Activated CD4-positive, alpha-beta T cell treated with anti-CD3 and anti-CD28 coated beads, Interleukin-2, amount 50 U/mL, for 24 hours (primary cell): ENCODE measurements at places on chromosomes 12 and 14.

- DNase-seq, result no peak
Observed at GRCh38 chr12:121278169-121279070, 18.1 kb downstream of the CAMKK2 start.

DNA sequence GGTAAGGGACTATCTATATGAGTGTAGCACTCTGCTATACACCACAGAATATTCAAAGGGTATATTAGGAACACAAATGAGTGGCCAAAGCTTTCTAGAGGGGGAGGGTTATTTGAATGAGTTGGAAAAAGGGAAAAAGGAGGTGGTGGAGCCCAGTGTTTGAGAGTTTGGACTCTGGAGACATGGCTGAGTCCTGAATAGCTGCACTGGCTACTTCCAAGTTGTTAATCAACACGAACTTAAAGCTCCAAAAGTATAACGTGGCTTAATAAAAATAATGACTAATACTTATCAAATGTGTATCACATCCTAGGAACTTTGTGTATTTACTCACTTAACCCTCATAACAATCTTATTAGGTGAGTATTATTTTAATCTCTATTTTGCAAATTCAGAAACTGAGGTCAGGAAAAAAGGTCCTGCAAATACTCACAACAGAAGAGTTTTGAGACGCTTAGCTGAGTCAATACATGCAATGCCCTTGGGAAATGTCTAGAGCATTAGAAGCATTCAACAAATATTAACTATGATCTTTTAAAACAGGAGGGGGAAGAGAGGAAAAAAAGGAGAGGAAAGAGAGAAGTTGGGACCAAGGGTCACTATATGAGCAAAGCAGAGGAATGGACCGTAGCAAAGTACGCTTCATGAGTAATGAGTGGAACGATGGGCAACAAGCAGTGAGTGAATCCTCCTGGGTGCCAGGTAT, 189.5 kb upstream of the HMGA2 start:
- DNase-seq, result no peak

- DNase-seq, result peak; percentile 71
Observed at GRCh38 chr12:48189331-48190125, 6.1 kb downstream of the CCDC184 start.

GRCh38 chr12:84738481-84738972, 174.1 kb downstream of the SLC6A15 start:
- no peak for DNase-seq

GRCh38 chr14:56964895-56965294, 154.6 kb upstream of the OTX2 start:
- no peak for DNase-seq

GRCh38 chr12:74689071-74689655, 151.5 kb downstream of the ATXN7L3B start:
- DNase-seq, result no peak

DNA sequence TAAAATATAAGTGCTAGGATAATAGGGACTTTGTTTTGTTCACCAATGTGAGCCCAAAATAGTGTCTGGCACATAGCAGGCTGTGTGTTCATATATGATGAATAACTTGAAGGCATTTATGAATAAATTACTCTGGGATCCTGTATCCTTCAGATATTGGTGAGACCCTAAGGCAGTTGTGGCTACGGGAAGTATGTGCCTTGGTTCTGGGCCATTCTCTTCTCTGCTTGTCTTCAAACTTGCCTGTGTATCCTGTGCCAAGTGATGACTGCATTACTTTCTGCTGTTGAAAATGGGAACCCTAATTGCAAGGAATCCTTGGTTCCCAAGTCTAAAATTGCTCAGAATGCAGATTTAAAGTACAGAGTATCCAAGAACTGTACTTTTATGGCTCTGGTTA, 67.6 kb upstream of the KTN1 start:
- no peak for DNase-seq

- no peak for DNase-seq
Observed at GRCh38 chr12:81998761-81999378, 239.7 kb upstream of the PPFIA2 start.

DNA sequence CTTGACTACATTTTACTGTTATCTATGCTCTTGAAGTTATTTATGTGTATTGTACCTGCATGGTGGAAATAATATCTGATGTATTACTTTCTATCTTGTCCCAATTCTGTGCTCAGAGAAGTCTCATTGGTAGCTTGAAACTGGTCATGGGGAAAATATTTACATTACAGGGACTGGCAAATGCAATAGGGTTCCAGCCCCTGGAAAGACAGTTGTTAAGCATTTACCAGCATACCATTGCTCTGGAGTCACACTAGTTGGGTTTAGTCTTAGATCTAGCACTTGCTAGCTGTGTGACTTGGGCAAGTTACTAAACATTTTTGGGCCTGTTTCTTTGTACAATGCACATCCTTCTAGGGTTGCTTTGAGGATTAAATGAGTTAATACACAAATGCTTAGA, 86.3 kb upstream of the NRXN3 start:
- DNase-seq, result no peak

DNA sequence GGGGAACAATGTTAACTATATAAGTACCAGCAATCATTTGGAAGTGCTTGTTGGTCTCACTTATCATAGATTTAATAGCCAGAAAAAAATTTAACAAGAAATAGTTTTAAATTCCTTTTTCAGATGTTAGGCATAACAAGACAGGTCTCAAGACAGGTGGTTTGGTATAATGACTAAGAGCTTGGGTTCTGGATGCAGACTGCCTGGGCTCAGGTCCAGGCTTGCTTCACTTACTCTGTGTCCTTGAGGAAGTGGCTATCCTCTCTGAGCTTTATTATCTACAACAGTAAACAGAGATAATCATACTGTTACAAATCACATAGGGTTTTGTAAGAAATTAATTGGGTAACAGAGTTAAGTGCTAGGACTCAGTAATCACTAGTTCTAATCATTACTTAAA, 338.0 kb upstream of the FLRT2 start:
- DNase-seq, result no peak

- DNase-seq, result no peak
Observed at GRCh38 chr14:69281450-69282169, 21.7 kb downstream of the GALNT16 start.

DNA sequence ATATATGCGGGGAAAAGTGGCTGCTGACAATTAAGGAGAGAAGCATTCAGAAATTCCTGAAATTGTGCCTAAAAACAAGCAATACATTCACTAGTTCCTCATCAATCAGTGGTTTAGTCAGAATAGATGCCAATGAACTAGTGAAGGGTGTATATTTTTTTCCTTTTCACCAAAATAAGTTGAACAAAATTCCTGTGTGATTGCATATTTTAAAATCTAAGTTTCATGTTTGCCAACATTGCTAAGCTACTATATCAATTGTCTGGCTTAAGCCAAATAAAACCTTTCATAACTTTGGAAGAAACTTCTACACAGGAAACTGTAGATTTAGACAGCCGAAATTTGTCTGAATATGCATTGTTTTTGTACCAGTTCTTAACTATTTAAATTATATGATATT, 8.7 kb downstream of the PRKD1 start:
- no peak for DNase-seq

- no peak for DNase-seq
Observed at GRCh38 chr12:67892259-67893021, 96.8 kb upstream of the IFNG-AS1 start.

- DNase-seq, result no peak
Observed at GRCh38 chr14:87041290-87042020, 951.5 kb downstream of the GALC start.

DNA sequence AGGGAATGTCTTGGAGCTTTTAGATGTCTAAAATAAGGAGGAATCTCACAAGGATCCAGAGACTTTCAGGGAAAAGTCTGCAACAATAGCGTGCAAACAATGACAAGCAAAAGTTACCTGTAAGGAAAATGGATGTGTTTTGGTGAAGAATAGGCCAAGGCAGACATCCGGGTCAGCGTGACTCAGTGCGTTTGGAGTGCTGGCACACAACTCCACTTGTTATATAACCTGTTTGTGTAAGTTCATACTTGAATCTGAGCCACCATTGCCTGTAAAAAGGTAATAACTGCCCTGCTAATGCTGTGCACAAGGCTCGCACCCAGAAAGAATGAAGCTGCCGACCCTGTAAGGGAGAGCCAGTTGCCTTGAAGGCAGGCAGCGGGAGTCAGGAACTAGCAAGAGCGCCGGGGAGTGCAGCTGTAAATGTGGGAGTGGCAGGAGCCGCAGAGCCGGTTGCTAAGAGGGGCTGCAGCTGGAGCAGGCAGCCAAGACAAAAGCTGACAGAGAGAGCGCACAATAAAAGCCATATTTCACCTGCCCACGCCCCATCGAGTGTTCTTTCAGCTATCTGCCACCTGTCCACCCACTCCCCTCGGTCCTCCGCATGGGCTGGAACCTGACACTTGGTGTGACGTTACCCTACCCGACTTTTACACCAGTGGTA, 638.5 kb upstream of the MIS18BP1 start:
- DNase-seq, result no peak

- DNase-seq, result no peak
Observed at GRCh38 chr14:21891921-21892320, 218.3 kb upstream of the OR4E1 start.

DNA sequence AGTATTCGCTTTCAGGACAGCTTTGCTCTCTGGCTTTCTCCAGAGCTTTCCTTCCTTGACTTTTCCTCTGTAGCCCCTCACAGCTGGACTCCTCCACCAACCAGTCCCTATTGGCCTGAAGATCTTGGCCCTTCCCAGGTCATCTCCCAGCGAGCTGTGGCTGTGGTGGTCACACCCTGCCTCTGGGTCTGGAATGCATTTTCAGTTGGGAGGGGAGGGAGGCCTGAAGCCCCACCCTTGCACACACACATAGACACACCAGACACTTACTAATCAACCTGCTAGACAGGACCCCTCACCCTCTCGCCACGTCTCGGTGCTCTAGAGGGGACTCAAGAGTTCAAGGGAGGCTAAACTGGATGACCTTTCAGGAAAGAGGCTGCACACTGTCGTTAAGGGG, 13.9 kb downstream of the JDP2 start:
- no peak for DNase-seq

GRCh38 chr12:103956509-103957027, 9.1 kb upstream of the TDG start:
- DNase-seq, result no peak

DNA sequence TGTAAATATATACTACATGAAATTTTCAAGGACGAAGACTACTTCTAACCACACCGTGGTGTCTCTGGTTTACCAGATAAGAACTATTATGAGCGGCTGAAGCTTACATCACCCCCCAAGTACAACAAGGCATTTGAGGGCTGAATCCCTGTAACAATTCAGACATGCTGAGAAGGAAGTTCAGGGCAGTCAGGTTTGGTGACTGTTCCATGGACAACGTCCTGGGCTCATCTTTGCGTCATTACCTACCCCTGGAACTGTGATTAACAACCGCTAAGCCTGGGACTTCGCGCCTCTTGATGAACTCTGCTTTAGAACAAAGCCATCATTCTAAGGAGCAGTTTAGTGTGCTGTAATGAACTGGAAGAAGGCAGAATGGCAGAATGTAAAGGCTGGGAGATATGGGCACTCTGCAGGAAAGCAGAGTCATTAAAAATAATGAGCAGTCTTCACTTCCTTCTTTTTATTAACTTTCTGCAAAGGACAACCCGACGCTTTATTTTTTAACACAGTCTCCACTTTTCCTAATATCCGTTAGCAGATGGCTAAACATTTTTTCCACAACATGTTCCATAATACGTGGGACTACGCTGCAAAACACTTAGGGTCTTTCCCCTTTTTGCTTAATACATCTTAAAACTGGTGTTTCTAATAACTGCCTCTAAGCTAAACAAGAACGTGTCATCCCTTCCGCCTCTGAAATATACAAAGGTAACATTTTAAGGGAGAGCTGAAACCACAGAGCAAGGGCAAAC, 263.2 kb downstream of the ADAMTS20 start:
- no peak for DNase-seq

- no peak for DNase-seq
Observed at GRCh38 chr14:35470755-35471154, 63.2 kb upstream of the INSM2 start.

DNA sequence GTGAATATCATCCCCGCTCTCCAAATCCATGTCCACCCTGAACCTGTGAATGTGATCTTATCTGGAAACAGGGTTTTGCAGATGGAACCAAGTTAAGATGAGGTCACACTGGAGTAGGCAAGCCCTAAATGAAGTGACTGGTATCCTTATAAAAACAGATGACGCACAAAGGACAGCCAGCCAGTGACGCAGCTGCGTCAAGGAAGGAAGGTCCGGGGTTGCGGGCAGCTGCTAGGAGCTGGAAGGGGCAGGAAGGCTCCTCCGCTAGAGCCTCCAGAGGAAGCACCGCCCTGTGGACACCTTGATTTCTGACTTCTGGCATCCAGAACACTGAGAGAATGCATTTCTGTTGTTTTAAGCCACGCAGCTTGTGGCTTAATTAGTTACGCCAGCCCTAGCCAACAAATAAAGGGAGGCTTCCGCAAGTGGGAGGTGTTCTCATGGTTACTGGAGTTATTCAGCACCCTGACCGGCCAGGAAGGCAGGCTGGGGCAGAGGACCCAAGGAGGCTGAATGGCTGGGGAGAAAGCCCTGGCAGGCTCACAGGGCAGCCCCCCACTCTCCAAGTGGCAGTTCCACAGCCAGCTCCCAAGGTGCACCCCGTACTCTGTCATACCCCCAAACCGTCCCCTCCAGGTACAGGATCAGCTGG, 127.6 kb upstream of the NCOR2 start:
- no peak for DNase-seq

- no peak for DNase-seq
Observed at GRCh38 chr12:14993117-14993516, 20.3 kb downstream of the PDE6H start.

DNA sequence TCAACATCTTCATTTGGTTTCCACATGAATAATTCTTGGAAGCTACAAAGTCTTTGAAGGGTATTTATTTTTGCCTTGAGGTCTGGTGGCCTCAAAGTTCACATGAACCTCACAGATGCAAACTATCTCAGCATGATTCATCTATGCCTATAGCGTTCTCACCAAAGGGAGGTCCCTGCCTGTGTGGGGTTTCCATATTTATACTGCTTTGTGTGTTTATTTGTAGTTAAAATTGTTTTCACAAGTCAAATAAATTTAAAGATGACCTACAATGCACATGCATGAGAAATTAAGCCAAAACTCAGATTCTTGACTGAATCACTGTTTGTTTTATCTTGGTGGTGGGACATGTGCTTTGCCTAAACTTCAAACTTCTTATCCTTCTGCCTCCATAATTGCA, 176.7 kb downstream of the PPM1H start:
- no peak for DNase-seq

DNA sequence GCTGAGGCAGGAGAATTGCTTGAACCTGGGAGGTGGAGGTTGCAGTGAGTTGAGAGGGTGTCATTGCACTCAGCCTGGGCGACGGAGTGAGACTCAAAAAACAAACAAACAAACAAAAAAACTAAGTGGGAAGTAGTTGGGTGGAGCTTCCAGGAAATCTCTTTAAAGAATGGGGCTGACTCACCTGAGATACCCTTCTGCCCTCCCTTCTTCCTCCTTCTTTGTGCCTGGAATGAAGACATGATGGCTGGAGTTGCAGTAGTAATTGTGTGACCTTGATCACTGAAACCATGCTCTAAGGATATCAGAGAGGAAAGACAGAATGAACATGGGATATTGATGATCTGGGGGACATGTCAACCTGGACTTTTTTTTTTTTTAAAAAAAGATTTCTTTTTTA, 87.6 kb upstream of the MED13L start:
- no peak for DNase-seq

GRCh38 chr14:24607081-24607480, 2.4 kb downstream of the GZMH start:
- DNase-seq, result no peak
